ENCODE measurements at places on chromosomes 1 and 21.

DNA sequence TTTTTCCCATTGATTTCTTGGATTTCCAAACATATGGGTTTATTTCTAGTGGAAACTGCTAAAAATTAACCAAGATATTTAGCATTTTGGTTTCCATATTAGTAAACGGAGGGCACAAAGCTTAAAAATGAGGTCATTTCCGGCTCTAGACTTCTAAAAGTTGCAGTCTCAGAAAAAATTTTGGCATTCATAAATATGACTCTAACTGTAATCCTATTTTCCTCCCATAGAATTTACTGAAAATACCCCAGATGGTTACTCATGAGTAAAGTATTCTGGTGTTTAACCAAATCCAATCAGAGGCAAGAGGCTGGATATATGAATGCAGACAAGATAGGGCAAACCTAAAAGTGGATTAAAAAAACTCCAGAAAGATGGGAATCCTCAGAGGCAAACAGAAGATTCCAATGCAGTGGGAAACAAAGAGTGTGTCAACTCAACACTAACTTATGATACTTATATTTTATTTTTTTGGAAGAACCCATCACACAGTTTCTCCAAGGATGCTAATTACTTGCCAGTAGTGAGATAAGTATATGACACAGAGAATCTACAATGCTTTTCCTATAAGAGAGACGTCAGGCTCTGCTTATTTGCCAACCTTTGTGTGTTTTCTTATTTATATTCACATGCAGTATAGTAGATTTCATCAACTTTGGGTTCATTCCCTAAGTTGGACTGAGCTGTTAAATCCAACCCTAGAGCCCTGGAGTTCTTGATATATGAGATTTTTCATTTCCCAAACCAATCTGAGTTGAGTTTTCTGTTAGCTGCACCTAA lies 90.1 kb upstream of the BCL10 start:
- no peak for DNase-seq

GRCh38 chr1:194176212-194176611 lies 989.8 kb upstream of the B3GALT2 start:
- no peak for DNase-seq

DNA sequence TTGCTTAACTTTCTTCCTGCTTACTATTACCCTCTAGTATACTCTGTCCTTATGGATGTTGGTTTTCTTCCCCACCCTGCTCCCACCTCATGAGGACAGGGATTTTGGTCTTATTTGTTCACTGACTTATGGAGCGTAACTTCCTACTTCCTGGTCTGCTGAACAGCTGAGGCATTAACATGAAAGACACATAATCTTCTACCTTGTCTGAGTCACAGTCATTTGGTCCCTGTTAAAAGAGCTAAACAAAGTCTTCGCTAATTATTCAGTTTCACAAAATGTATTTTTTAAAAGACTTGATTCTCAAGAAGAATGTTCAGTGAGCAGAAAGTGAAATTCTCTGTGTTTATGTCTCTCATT lies 18.5 kb downstream of the RNASEL start:
- DNase-seq: no peak

DNA sequence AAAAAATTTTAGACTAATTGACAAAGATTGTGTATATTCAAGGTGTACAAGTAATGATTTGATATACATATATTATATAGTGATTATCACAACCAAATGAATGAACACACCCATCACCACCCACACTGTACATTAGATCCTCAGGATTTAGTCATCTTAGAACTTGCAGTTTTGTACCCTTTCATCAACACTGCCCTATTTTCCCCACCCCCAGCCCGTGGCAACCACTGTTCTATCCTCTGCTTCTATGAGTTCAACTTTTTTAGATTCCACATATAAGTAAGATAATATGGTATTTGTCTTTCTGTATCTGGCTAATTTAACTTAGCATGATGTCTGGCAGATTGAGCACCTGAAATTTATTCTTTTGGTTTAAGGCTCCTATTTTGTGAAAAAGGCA lies 173.6 kb downstream of the IER5 start:
- DNase-seq: no peak

GRCh38 chr1:168466714-168467131 lies 77.1 kb downstream of the XCL2 start:
- no peak for DNase-seq

DNA sequence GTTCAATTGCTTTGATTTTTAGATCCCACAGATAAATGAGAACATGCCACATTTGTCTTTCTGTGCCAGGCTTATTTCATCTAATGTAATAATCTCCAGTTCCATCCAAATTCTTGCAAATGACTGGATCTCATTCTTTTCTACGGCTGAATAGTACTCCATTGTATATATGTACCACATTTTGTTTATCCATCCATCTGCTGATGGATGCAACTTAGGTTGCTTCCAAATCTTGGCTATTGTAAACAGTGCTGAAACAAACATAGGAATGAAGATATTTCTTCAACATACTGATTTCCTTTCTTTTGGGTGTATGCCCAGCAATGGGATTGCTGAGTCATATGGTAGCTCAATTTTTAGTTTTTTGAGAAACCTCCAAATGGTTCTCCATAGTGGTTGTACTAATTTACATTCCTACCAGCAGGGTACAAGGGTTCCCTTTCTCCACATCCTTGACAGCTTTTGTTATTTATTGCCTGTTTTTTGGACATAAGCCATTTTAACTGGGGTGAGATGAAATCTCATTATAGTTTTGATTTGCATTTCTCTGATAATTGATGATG lies 344.4 kb downstream of the KCTD3 start:
- no peak for DNase-seq

- no peak for DNase-seq
These were observed 6.7 kb downstream of the CERS2 start for GRCh38 chr1:150967936-150968335.

- DNase-seq: no peak
These were observed 62.3 kb upstream of the COL11A1 start for GRCh38 chr1:103170609-103171008.

GRCh38 chr1:17893891-17894631 lies 138.9 kb downstream of the ACTL8 start:
- no peak for DNase-seq

GRCh38 chr21:37447288-37447936 lies 80.8 kb downstream of the DYRK1A start:
- no peak for DNase-seq

DNA sequence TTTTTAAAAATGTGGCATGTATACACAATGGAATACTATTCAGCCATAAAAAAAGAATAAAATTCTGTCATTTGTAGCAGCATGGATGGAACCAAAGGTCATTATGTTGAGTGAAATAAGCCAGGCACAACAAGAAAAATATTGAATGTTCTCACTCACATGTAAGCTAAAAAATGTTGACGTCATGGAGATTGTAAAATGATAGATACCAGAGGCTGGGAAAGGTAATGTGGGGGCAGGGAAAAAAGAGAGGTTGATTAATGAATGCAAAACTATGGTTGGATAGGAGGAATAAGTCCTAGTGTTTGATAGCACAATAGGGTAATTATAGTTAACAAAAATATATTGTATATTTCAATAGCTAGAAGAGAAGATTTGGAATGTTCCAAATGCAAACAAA lies 89.1 kb upstream of the SLC35F3 start:
- DNase-seq: no peak

GRCh38 chr1:201172999-201173610 lies 17.5 kb upstream of the IGFN1 start:
- no peak for DNase-seq

DNA sequence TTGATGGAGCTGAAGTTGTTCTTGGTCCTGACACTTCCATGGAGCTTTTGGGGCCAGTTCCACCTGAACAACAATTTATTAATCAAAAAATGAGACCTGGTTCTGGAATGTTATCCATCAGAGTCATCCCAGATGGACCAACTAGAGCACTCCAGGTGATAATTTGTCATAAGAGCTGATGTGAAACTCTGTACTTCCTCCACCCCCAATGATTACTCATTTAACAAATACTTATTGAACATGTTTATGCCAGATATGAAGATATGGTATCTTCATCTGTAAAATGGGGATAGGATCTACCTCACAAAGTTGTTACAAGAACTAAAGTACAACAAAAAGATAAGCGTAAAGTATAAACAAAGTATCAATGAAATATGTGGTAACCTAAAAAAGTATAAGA lies 153.2 kb downstream of the VPS13D start:
- no peak for DNase-seq

DNA sequence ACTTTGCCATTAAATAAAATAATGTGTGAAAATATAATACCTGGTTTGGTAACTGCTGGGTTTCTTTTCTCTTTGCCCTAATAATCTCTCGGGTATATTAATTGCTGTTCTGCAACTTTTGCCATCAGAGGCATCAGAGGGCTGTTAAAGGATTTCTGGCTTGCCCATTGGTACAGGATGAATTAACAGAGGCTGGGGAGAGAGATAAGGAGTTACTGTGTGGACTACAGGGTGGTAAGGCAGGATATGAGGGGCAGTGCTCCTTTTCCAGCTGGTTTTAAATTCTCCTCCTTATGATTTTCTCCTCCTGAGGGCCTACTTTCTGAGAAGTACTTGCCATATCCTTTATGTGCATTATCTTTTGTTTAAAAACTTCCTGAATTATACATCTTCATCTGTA lies 48.3 kb downstream of the FGGY start:
- no peak for DNase-seq

DNA sequence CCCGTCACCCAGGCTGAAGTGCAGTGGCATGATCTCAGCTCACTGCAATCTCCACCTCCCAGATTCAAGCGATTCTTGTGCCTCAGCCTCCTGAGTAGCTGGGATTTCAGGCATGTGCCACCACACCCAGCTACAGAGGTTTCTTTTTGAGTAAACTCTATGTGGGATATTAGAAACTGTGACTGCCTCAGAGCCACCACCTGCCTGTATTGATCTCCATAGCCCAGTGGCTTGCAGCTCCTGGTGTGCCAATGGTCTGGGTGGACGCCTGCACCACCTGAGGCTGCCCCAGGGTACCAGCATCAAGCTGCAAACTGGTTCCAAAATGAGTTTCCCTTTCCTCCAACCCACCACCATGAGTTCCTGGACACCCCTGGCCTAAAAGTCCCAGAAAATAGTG lies 89.7 kb upstream of the SLC44A3 start:
- DNase-seq: no peak

GRCh38 chr1:64172458-64172983 lies 30.9 kb upstream of the UBE2U start:
- DNase-seq: no peak

DNA sequence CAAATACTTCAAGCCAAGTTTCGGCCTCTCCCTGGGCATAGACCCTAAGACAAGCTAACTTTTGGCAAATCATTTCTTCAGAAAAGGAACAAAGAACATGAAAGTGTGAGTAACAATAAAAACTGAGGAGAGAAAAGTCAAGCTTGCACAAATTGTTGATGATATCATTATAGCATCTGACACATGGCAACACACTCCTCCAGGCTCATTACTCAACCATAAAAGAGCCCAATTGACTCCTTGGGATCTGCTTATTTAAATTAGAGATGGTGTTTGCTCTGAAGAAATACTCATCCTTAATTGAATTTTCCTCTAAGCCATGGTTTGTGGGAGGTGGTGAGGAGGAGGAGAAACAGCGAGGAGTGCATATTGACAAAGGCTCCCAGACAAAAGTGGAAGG lies 54.5 kb downstream of the TNFSF4 start:
- no peak for DNase-seq

DNA sequence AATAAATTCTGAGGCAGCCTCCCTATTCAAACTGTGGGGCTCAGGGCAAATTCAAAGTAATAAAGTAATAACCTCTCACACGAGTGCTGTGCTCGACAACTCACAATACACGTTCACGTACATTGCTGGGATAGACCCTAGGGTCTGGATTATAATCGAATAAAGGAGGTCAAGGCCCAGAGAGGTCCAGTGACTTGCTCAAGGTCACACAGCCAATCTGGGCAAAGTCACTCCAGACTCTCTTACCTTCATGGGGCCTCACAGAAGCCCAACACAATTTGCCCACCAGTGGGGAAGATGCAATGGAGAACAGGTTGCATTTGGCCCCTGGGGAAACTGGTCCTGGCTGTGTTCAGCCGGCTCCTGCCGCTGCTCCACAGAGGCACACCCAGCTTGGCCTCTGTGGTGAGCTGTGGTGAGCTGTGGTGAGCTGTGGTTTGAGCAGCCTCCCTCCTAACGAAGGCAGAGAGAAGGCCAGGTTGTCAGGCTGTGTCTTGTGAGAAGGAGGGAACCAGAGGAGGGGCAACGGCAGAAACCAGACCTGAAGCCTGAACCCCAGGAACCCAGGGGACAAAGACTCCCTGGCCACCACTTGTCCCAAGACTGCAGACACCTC lies 35.1 kb downstream of the NUAK2 start:
- no peak for DNase-seq

DNA sequence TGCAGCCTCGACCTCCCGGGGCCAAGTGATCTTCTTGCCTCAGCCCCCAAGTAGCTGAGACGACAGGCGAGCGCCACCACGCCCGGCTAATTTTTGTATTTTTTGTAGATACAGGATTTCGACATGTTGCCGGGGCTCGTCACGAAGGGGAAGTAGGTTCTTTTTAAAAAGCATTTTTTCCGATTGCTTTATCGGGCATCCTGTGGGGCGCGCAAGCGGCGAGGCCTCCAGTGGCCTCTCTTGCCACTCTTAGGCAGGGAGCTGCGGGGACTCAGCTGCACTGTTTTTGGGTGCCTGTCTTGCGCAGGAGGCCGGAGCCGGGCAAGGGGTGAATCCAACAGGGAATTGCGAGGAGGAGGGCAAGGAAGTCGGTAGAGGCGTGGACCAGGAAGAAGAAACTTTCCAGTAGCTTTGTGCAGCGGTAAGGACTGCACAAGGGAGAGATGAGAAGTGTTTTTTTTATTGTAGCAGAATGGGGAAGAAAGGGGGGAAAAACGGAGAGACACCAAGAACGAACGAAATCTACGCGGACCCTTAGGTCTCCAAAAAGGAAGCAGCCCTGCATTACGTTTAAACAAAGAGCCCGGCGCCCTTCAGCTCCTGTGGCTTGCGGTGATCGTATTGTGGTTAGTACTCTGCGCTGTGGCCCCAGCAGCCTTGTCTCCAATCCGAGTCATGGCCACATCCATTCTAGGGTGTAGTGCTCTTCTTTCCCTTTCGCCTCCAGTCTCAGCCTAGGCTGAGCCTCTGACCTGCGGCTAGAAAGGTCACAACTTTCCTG lies 164.8 kb downstream of the PPIAL4G start:
- no peak for DNase-seq

- no peak for DNase-seq
These were observed 138.0 kb upstream of the DNAH14 start for GRCh38 chr1:224791362-224791941.

- DNase-seq: no peak
These were observed 48.3 kb upstream of the FCRL4 start for GRCh38 chr1:157646144-157646543.

DNA sequence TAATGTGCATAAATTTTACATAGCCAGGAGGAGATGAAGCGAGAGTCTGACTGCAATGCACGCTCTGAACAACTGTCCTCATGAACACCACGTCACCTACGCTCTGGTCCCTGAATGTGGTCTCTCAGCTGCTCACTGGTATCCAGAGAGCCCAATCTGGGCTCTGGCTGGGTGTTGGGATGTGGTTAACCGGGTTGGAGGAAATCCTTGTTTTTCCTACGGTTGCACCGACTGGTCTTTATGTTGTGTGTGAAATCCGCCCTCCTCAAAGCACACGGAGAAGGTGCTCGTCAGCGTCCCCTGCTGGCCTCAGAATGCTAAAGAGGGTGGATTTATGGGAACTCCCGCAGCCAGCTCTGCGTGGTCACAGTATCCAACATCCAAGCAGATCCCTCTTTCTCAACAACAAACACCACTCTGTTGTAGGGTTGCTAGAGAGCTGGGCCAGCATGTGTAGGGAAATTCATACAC lies 51.8 kb upstream of the FAM89A start:
- no peak for DNase-seq

GRCh38 chr1:233132445-233132844 lies 163.1 kb downstream of the PCNX2 start:
- no peak for DNase-seq
